GM12878 (cell line): ENCODE measurements at places on chromosomes 3 and 15. TPM values are rescaled to one million over a fixed set of nuclear protein-coding genes. Genes with fewer than 3 reads are reported as not detected.

DNA sequence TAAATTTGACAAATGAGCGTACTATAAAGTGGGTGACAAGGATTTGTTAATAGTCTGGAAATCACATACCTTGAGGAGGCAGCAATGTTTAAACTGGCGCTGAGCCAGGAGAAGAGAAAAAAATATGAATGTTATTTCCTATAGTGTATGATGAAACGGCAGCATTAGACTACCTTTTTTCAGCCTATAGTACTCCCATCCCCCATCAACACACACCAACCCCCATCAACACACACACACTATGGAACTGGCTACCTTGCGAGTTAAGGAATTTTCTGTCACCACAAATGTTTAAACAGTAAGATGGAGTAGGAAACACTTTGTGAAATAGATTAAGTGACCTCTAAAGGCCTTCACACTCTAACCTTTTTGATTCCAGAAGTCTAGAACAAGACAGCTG lies 46.8 kb upstream of the ZCWPW2 start:
- DNase-seq: no peak

Gene ANKUB1
- not detected in 2 replicates for total RNA-seq

Gene MUSTN1
- total RNA-seq: 0.51 and 1.2 TPM in 2 replicates

DNA sequence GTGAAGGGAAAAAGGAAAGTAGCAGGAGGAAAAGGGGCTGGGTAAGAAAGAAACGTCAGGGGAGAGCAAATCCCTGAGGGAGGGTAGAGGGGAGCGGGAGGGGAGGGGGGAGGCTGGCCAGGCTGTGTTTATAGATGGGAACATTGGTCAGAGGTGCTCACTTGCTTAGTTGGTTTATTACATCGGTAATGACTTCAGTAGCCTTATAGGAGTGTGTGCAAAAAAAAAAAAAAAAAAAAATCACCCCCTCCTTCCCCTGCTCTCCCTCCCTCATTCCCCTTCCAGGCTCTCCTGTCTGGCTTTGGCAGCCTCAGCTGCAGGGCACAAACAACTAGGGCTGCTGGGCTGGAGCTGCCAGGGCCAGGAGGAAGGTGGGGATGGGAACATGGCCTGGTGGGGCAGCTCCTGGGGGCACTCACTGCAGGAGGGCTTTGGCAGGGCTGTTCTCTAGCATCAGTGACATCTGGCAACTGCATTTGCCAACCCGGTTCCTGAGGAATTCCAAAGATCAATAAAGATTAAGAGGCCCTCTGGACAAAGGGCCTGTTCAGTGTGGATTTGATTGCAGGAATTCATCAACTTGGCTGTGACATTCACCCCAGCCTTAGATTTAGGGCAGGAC lies 334.5 kb upstream of the FRG2C start:
- no peak for DNase-seq

- DNase-seq: no peak
These were observed 2.6 kb upstream of the PLOD2 start for GRCh38 chr3:146163584-146163983.

DNA sequence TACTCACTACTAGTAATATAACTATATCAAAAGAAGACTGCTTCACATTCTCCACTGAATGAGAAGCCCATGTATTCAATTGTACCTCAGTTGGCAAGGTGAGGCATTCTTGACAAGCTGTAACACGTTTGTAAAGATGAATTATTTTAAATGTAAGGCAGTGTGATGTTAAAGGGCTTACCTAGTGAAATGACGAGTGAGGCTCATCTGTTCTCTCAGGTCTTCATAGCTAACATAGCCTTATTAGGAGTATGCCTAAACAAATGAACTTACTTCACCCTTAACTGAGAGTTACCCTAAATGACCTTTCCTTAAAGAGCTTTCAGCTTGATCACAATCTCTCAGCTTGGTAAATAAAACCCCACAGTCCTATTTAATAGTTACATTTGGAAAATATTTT lies 127.3 kb downstream of the FEZF2 start:
- DNase-seq: no peak

- DNase-seq: no peak
These were observed 58.2 kb downstream of the CFAP20DC start for GRCh38 chr3:58991623-58992022.

Gene ADCY5
- total RNA-seq: not detected in 2 replicates

Gene MOBP
- 0.08 TPM in 1 of 2 replicates, not detected in the other for total RNA-seq

Gene CAND2
- 1.6 and 1.9 TPM in 2 replicates for total RNA-seq
